ENCODE measurements at places on chromosomes 13 and 19.

DNA sequence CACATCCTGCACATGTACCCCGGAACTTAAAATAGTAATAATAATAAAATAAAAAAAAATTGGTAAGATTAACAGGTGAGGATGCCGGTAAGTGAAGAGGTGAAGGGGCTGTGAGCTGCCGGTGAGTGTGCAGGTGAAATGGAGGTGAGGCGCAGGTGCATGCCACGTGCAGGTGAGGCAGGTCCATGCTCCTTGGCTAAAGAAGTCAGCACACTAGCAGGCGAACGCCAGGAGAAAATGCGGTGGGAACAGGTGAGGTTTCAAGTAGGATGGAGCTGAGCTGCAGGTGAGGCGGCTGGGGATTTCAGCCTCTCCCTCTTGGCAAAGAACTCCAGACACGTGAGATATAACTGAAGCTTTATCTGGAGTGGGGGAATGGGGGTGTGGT lies 7.5 kb upstream of the TNFSF14 start:
- DNase-seq, result no peak

GRCh38 chr19:1276628-1277022 lies 1.3 kb downstream of the FAM174C start:
- DNase-seq, result no peak

DNA sequence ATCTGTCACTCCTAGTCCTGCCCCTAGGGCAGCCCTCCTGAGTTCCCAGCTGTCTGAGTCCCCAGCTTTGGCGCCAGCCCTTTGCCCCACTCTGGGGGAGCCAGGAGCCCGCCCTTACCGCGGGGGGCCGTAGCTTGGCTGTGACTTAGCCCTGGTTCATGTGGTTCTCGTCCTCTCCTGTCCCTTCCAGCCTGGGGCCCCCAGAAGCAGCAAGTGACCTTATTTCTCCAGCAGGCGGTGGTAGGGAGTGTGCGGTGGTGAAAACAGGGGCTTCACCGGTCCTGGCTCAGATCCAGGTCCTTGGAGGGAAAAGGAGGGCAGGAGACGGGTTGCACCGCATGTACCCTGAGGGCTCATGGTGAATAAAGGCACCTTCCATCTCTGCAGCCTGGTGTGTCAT lies 7.9 kb downstream of the GIPC3 start:
- no peak for DNase-seq

DNA sequence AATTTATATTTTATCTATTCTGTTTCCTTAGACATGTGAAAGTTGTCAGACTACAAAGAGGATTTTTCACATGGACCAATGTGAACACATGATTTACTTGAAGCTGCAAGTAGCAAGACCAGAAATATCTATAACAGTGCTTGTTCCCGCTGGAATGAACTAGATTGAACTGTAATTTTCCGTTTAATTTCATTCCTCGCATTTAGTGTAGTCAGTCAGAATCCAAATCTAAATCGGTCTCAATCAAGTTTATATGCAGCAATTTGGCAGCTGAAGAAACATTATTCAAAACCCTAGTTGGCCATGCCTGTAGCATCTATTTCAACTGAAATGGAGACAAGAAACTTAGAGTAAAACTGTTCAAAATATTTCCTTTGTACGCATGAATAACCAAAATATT lies 570.7 kb upstream of the SLITRK5 start:
- no peak for DNase-seq

DNA sequence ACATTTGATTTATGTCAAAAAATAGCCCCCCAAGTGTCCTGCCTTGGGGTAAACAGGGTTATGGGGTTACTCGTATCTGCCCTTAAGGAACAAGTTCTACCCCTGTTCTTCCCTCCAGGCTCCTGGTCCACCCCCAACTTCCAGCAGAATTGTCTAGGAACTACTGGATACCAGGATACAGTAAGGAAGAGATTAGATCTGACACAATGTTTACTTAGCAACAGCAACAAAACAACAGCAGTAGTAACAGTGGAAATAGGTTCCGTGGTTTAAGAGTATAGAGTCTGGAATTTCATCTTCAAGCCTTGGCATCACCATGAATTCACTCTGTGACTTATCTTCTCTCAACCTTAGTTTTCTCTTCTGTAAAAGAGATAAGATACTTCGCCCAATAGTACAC lies 1.7 kb upstream of the FAM98C start:
- DNase-seq, result peak; percentile 37

GRCh38 chr13:49635599-49636433 lies 7.5 kb downstream of the ARL11 start:
- peak; percentile 91 for DNase-seq
